Naive thymus-derived CD8-positive, alpha-beta T cell (primary cell): ENCODE measurements at places on chromosomes 1 and 21.

DNA sequence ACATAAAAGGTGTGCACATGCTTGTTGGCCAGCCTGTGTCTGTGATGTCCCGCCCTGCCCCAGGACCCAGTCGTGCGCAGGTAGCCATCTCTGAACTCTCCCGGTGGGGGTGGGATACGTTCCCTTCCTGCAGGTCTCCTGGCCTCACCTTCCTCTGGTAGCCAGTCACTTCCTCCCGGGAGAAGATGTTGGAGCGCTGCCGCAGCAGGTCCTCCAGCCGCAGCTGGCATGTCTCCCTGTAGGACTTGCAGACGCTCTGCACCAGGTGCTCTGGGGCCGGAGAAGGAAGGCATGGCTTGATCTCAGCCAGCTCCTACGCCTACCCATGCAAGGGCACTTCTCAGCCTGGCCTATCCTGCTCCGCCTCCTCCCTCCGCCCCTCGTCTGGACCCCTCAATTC is 9.2 kb upstream of the LINGO4 start:
- no peak for DNase-seq

GRCh38 chr1:42282867-42283583 is 52.0 kb downstream of the FOXJ3 start:
- no peak for DNase-seq

- no peak for DNase-seq
Observed at GRCh38 chr1:227763246-227764018, 28.2 kb downstream of the SNAP47 start.

DNA sequence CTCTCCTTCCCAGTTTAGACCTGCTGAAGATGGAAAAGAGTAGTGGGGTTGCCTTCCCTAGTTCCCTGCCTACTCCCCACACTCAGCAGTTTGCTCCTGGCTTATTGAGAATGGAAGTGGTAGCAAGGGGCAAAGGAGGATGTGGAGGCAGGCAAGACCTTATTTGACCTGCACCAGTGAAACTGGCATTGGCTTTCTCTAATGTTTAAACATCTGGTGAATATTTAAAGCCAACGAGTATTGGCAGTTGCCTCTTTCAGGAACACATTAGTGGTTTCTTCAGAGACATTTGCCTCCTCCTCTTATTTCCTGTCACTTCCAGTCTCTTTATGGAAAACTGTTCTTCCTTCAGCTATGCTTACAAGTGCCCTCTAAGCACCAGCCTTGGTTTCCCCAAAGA is 62.4 kb upstream of the VAV3 start:
- DNase-seq = no peak

GRCh38 chr1:86389307-86389706 is 6.8 kb downstream of the ODF2L start:
- DNase-seq = no peak
